ENCODE measurements at places on chromosomes 5 and 9.

DNA sequence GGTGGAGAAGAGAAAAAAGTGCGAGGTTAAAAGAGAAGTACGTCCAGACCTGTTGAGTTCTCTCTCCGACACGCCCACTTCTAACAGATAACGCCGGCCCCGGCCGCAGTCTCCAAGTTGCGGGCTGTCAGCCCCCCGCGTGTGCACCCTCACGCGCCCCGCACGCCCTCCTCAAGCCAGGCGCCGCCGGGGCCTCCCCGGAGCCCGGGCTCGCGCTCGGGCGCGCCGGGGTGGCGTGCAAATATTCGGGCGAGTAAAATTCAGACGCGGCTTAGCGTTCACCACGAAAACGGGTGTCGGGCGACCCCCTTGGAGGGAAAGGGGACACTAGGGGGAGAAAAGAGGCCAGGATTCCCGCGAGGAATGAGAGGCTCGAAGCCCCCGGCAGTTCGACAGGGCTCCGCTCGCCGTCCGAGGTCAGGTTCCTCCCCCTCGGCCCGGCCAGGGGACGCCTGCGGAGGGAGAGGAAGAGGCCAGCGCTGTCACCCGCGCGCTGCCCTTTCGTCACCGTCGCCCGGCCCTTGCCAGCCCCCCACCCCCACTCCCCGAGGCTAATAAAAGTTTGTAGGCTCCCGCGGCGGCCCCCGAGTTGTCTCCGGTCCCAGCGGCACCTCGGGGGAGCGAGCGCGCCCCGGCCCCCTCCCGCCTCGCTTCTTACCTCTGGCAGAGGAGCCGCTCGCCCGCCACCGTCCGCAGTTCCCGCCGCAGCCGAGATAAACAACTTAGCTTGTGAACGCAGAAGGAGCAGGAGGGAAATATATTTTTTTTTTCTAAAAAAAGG is 743 bp downstream of the NR3C1 start:
- DNase-seq: no peak

- no peak for DNase-seq
These were observed 77.7 kb downstream of the PSMB7 start for GRCh38 chr9:124337562-124337961.

DNA sequence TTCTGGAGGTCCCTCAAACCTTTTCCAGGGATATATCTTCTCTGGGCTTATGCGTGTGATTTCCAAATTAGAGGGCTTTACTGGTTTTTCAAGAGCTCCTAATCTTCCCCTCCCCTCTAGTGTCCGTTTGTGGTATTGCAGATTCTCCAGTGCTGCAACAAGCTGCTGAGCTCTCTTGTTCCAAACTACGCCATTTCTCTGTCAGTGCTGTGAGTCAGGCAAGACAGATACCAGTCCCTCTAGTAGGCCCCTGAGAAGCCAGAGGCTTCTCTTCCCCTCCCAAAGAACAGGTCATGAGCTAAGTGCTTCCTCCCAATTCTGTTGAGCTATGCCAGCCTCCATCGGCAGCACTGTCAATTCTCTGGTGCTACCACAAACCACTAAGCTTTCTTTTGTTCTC is 149.5 kb downstream of the FANCC start:
- no peak for DNase-seq

DNA sequence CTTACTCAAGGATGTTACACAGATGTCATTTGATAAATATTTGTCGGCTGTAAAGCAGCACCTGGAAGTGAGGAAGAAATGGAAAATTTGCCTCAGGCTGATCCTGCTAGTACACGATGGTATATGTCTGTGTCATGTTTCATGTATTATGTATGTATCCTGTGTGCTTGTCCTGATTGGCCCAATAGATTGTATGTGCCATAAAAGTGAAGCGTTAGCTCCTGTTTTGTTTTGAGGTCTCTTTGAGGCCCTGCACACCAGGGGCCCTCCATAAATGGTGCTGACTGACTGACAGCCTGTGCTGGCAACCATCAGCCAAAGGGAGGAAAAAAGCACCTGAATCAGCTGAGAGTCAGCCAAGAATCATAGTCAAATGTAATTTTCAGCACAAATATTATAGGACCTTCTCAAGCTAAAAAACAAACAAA is 11.8 kb upstream of the LNPEP start:
- no peak for DNase-seq

All from cortex of kidney (tissue), 1 donor.